Activated effector memory CD4-positive, alpha-beta T cell treated with anti-CD3 and anti-CD28 coated beads, Interleukin-2, amount 50 U/mL, for 16 hours (primary cell): ENCODE measurements at places on chromosomes 6 and 20.

DNA sequence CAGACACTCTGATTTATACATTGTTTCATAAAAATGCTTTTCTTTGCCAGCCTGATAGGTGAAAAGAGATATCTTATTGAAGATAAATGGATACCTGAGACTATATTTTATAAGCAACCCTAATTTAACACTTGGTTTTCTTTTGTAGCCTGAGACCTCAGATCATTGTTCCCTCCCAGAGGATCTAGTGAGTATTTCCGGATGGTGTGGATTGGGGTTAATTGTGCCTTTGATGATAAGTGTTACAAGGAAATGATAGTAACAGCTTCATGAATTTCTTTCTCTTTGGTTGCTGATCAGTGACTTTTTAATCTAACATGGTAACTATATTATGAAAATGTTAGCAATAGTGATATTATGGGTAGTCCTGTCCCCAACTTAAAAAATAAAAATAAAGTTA is 30.4 kb downstream of the KDM1B start:
- no peak for DNase-seq

DNA sequence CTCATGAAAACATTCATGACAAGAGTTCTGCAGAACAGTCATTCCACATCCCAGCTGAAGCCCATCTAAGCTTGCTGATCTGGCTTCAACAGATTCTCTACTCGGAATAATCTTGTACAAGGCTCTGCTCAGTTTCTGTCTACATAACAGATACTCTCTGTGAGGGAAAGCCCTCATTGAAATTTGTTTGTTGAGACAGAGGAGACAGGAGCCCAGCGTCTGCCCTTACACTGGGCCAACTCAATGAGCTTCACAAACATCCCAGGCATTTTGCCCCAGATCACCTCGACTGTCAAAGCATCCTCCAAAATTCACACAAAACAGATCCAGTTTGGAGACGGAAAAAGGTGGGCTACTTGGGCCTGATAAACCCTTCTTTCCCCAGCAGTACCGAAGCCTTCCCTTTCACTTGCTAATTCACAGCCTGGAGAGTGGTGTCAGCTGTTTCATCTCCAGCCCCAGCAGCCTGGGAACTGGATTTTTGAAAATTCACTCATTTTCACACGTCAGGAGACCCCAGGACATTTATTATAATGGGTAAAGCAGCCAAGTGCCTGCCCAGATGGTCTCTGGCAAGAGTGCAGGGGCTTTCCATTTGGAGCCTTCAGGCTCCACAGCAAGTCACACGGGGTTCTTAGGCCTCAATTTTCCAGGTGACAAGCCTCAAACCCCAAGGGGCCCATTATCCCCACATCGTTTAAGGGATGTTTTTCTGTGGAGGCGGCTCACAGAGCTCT is 7.3 kb downstream of the CCDC167 start:
- peak; percentile 54 for DNase-seq

- no peak for DNase-seq
These were observed 7.8 kb downstream of the USP49 start for GRCh38 chr6:41887331-41887751.

GRCh38 chr6:28380381-28380780 is 19.2 kb downstream of the ZSCAN12 start:
- DNase-seq: no peak

DNA sequence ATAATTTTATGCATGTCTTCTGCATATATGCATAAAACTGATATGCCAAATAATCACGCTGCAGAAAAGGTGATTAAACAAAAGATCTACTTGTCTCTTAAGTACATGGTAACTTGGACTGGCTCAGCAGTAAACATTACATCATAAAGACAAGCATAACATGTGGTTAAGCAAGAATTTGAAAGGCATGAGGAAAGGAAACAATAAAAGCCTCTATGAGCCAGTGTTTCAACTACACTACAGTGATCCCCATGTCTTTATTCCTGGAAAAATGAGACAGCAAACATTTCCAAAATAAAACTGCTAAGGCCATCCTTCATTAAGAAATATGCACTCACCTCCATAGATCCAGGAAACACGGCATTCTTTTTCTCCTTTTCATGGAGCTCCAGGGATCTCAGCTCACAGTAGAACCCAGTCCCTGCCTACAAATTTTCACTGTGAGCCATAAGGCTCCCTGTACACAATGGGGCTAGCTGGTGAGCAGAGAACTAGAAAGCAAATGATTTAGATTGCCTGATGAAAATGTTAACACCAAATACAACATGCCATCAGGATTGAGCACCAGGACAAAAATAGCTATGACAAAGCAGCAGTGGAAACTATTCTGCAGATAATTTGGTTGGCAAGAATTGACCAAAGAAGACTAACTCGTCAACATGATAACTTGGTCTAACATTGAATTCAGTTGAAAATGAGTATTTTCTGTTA is 156.1 kb downstream of the COL21A1 start:
- no peak for DNase-seq

GRCh38 chr6:89675949-89676748 is 37.6 kb upstream of the LYRM2 start:
- DNase-seq: no peak

- no peak for DNase-seq
These were observed 192.6 kb downstream of the NRN1 start for GRCh38 chr6:5814116-5814515.

GRCh38 chr20:4795394-4795793 is 73.7 kb downstream of the PRND start:
- DNase-seq: peak; percentile 82

DNA sequence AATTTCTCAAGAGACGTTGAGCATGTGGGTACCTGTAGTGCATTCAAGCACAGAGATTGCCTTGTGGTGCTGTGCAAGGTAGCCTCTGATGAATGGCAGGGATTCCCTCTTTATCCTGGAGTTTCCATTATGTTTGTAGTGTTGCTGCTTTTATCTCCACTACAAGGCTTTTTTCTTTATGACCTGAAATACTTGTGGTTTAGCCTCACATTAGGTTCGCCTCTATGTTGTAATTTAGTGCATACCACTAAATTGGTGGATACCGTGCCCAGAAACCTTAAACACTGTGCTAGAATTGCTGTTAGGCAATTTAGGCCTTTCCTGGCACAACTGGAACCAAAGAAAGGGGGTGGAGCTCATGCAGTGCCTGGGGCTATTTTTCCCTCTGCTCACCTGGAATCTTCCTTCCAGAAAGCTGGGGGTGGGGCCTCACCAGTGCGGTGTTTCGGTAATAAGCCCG is 76.8 kb downstream of the NCOA7 start:
- DNase-seq: no peak

- no peak for DNase-seq
These were observed 30.1 kb downstream of the CITED2 start for GRCh38 chr6:139344186-139344963.

GRCh38 chr20:5374171-5374570 is 57.4 kb upstream of the PROKR2 start:
- DNase-seq: no peak

GRCh38 chr6:77177470-77177869 is 285.8 kb downstream of the HTR1B start:
- DNase-seq: no peak

GRCh38 chr6:53579338-53579737 is 34.4 kb upstream of the GCLC start:
- DNase-seq: no peak

DNA sequence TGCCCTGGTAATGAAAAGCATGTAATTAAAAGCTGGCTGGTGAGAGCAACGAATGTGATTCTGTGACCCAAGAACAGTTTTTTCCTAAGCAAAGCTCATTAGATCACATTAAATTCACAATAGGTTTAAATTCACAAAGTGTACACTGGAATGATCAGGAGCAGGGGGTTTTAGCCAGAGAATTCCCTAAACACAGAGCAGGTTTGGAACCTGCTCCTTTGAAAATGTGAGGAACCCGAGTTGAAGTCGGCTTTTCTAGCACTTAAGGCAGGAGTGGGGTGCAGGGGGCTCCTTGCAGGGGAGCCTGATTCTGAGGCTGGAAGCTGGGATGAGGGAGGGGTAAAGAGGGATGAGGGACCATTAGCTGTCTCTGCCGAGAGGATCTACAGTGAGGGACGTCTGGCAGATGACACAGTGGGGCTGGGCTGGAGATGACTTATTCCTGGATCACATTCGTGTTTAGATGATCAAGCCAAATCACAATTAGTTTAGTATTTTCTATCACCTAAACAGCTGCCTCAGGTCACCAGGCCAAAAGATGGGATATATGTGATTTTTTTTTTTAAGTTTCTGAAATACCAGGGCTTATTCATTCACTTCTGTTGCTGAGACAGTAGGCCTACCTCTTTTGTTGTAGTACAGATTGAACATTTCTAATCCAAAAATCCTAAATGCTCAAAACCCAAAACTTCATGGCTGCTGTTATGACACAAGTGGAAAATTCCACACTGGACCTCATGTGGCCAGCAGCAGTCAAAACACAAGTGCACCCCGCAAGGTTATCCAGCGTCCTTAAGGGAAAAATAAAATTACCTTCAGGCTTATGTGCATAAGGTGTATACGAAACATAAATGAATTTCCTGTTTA is 93.1 kb upstream of the HIVEP1 start:
- DNase-seq: no peak

DNA sequence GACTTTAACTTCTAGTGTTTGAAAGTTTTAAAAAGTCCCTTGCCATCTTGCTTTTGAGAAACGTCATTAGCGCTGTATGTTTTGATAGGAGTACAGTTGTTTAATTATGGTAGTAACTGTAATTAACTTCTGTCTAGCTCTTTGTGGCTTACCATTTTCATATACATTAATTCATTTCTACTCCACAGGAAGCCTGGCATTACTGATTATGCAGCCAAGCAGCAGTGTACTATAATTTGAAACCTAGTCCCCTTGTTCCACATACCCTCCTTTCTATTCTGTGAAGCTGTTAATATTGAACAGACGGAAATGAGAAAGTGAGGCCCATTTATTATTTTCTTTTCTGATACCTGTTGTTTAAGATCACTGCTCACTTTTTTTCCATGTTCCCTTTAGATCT is 235.4 kb downstream of the CDKAL1 start:
- no peak for DNase-seq

GRCh38 chr20:3328501-3328900 is 79.0 kb downstream of the DNAAF9 start:
- no peak for DNase-seq

- no peak for DNase-seq
These were observed 1.9 kb upstream of the CDYL start for GRCh38 chr6:4774296-4774695.

DNA sequence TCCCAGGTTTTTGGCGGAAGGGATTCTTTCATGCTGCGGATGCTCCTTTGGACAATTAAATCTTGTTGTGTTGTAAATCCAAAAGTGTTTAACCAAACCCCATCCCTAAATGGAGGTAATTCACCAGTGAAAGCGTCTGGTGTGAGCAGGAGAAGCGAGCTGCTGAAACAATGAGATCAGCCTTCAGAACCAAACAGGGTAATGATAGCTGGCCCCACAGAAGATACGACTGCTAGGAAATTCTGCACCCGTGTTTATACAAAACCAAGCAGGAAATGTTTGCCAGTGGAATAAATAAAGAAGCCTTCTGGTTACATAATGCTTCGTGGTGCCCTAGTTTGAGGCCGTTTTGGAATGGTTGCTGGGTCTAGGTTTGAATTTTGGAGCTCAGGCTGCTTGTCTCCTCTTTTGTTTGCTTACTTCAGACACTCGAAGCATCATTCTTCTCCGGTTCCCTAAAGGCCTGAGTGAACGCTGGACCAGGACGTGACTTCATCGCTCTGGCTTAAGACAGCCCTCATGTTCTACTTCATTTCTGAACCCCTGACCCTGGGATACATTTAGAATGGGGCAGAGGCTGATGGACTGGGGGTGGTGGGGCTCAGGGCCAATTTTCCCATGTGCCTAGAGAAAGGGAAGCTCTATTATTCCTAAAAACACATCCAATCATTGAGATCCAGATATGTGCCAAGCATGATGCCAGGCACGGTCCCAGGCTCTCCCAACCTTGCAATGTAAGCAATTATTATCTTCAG is 61.6 kb upstream of the JAG1 start:
- no peak for DNase-seq

DNA sequence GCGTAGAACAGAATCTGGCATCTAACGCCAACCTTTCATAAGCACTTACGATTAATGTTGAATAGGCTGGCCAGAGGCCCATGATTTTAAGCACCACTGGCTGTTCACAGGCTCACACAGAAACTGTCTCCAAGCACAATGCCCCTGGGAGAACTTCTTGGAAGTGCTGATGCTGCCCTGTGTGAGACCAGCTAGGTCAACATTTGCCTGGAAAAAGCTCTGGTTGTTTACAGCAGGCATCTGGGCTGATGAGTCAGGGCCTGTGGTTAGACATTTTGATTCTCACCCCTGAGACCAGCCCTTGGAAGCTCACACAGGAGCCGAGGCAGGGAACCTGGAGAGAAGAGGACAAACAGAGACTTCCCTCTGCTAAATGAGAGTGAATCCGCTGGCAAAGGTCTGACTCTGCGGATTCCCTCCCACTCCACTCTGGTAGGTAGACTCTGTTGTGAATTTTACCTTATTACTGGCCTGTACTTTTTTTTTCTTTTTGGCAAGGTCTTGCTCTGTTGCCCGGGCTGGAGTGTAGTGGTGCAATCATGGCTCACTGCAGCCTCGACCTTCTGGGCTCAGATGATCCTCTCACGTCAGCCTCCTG is 6.8 kb upstream of the SULF2 start:
- DNase-seq: no peak

- peak; percentile 58 for DNase-seq
These were observed 532 bp upstream of the NPBWR2 start for GRCh38 chr20:64107736-64108457.

DNA sequence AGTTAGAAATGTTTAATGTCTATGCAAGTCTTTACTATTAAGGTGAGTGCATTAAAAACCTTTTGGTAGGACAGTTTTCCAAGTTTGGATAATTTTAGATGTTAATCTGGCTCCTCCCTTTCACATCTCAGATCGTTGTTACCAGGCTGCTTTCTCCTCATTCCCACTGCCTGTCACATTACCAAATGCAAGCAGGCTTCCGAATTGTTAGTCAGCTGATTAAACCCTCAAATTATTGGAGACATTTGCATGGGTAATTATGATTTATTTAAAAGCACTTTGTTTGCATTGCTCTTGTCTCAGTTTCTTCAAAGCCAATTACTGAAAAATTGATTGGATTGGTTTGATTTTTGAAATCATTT is 816.5 kb downstream of the KIF16B start:
- DNase-seq: no peak

DNA sequence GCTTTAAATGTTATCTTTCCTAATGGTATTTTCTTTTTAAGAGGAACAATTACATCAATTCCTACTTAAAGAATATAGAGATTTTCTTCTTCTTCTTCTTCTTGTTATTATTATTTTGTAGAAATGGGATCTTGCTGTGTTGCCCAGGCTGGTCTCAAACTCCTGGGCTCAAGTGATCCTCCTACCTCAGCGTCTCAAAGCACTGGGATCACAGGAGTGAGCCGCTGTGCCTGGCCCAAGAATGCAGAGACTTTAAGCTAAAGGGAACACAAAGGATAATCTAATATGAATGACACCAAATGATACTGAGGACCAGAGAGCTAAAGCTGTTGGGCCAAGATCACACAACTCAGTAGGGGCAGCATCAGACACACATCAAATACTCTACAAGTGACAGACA is 87.4 kb upstream of the FOXQ1 start:
- no peak for DNase-seq

- no peak for DNase-seq
These were observed 20.3 kb downstream of the ZSCAN31 start for GRCh38 chr6:28315628-28316027.
